Kidney (tissue), 22 donors: ENCODE measurements at places on chromosomes 2 and 18. TPM values are rescaled to one million over a fixed set of nuclear protein-coding genes. Genes with fewer than 3 reads are reported as not detected.

SOWAHC gene
- polyA plus RNA-seq = 7.5 TPM

COLEC11 gene
- polyA plus RNA-seq = 34.6 TPM

SNTG2 gene
- polyA plus RNA-seq = not detected

LRP1B gene
- polyA plus RNA-seq = 0.69 TPM

TMEM37 gene
- 221 TPM for polyA plus RNA-seq

PTPRM gene
- polyA plus RNA-seq = 52.4 TPM
